Activated naive CD4-positive, alpha-beta T cell treated with anti-CD3 and anti-CD28 coated beads, Interleukin-2, amount 50 U/mL, for 16 hours (primary cell): ENCODE measurements at places on chromosomes 7 and 10.

GRCh38 chr10:120423431-120424197 is 33.4 kb upstream of the PLPP4 start:
- DNase-seq = no peak

DNA sequence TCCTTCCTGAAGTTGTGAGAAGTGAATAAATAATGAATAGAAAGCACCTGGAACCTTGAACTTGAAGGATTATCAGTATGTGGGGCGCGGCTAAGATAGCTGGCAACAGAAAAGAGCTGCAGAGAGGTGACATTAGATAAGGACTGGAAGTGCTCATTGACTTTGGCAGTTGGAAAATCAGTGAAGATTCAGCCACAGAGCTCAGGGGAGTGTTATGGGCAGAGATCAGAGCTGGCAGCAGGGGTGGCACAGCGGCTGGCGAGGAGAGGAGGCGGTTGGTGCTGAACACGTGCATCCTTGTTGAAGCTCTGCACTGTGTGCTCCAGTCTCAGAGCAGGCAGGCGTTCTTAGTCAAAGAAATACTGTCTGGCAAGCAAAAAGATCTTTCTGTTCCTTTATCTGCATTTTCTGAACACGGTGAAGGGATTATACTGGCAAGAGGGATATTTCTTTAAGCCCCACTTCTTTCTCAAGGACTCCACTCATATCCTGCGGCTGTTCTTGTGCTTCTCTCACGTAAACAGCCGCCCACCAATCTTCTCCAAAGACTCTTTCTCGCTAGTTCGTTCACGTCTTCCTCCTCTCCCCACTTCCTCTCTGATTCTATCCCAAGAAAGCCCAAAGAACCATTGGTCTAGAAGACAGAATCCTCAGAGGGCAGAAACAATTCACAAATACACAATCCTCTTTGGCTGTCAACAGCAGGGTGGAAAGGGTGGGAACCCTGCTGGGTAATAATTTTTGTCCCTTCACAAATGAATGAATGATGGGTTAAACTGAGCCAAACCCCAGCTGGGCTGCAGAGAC is 38.6 kb upstream of the ADD3 start:
- DNase-seq = no peak

GRCh38 chr7:75689246-75690099 is 49.3 kb downstream of the HIP1 start:
- no peak for DNase-seq

DNA sequence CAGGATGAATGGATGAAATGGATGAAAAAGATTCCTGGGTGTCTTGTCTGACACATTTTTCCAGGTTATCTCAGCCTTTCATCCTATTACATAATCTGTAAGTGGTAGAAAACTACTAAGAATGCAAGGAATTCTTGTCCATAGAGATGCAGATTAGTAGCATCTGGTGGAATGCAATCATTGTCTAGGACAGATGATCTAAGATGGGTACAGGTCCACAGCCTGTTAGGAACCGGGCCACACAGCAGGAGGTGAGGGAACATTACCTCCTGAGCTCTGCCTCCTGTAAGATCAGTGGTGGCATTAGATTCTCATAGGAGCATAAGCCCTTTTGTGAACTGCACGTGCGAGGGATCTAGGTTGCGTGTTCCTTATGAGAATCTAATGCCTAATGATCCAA is 225.0 kb downstream of the CALN1 start:
- DNase-seq = no peak

- DNase-seq = no peak
Measured at GRCh38 chr7:116859323-116859722, 3.1 kb upstream of the CAPZA2 start.

GRCh38 chr10:65816536-65816935 is 1109.3 kb upstream of the LRRTM3 start:
- no peak for DNase-seq
